ENCODE measurements at places on chromosomes 1 and 21.

DNA sequence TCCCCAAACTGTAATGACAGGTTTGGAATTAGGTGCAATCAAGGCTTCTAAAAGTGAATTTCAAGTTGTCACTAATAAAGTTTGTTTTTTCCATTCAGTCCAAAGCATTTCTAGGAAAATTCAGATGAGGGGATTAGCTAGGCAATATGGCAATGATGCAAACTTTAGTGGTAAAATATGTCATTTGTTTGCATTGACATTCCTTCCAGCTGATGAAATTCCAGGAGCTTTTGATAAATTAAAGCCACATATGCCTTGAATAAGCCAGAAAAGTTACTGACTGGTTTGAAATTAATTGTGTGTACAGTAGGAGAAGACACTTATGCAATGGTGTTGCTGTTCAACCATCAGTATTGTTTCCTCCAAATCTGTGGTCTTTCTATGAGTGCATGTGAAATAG, 57.8 kb downstream of the MROH9 start:
- DNase-seq: no peak

GRCh38 chr1:1908506-1908791, 6.6 kb upstream of the CALML6 start:
- DNase-seq: peak; percentile 41

DNA sequence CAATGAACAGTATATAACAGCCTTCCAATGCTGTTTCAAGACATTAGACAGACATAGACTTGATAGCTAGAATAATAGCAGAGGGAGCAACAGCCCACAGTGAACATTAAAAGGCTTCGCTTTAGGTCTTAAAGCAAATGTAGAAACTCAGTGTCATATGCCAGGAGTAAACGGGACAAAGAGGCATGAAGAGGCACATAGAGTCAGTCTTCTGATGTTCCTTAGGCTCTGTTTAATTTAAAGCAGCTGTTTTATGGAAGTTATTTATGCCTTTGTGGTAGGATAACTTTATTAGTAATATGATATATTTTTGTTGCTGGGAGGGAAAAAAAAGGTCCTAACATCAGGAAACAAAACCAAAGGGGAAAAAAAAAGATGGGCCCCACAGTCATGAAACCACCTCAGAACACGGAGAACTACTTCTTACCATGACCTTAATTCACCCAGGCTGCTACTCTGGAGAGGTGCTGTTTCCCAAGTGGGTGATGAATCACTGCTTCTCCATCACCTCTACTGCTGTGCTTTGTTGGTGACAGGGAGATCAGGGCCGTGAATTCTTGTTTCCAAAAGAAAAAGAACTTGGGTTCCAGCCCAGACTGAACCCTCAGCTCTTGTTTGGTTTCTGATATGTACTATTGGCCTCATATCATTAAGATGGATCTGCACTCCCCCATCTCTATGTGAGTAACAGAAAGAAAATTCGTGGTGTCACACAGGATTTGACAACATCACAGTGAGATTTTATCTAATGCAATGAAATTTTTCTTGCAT, 616.9 kb downstream of the KIF26B start:
- DNase-seq: no peak

GRCh38 chr1:170354690-170355089, 177.3 kb upstream of the GORAB start:
- DNase-seq: no peak

GRCh38 chr1:171265686-171266085, 17.4 kb downstream of the FMO1 start:
- no peak for DNase-seq

GRCh38 chr1:117033772-117034171, 26.4 kb upstream of the TTF2 start:
- DNase-seq: no peak

GRCh38 chr1:42305639-42306038, 29.4 kb downstream of the FOXJ3 start:
- no peak for DNase-seq

- no peak for DNase-seq
These were observed 15.4 kb upstream of the ZBTB21 start for GRCh38 chr21:42025376-42026081.

DNA sequence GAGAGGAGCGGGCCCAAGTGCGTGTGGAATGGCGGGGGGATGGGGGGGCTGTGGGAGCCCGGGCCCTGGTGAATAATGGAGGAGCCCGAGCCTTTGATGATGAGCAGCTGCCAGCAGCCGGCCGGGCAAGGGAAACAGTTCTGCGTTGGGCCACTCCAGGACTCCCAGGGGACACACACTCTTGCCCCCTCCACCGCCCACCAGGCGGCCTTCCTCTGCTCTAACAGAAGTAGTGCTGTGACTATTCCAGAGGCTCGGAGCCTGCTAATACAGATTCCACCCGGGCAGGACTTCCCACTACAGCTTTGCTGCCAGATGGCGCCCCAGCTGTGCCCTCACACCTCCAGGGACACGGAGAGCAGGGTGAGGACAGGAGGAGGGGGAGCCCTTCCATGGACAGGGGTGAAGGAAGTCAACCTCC, 48.2 kb upstream of the LRP8 start:
- no peak for DNase-seq

GRCh38 chr1:50981741-50982140, 11.7 kb downstream of the CDKN2C start:
- DNase-seq: no peak

- no peak for DNase-seq
These were observed 60.2 kb downstream of the MDM4 start for GRCh38 chr1:204576422-204576821.

DNA sequence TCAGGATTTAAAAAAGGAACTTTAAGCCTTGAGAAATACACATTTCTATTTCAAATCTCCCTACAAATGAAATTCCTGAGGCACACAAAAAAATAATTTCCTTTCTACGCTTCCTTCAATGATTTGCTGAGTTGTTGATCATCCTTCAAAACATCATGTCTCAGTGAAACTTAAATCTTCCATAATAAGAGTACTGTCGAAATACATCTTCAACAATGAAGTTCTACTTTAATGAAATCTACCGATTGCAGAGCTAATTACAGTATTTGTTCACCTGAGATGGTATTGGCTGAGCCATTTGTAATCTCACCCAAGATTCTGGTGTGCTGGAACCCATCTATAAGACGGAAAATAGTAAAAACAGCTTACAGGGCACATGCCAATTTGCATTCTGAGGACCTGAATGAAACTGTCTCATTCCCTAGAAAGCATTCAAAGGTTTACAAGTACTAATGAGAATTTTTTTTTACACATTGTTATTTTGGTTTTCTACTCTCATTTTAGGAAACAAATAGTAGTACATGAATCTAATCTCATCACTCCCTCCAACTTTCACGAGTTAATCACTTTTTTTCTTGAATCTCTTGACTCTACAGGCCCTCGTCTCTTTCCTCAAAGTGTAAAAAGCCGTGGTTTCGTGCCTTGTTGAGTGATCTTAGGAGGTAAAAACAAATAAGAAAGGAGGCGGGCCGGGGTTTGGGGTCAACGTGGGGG, 1.1 kb downstream of the CHML start:
- DNase-seq: peak; percentile 47

- no peak for DNase-seq
These were observed 1.9 kb downstream of the CYP4B1 start for GRCh38 chr1:46800742-46801141.

- no peak for DNase-seq
These were observed 422.7 kb downstream of the MATN1 start for GRCh38 chr1:30300669-30301068.

DNA sequence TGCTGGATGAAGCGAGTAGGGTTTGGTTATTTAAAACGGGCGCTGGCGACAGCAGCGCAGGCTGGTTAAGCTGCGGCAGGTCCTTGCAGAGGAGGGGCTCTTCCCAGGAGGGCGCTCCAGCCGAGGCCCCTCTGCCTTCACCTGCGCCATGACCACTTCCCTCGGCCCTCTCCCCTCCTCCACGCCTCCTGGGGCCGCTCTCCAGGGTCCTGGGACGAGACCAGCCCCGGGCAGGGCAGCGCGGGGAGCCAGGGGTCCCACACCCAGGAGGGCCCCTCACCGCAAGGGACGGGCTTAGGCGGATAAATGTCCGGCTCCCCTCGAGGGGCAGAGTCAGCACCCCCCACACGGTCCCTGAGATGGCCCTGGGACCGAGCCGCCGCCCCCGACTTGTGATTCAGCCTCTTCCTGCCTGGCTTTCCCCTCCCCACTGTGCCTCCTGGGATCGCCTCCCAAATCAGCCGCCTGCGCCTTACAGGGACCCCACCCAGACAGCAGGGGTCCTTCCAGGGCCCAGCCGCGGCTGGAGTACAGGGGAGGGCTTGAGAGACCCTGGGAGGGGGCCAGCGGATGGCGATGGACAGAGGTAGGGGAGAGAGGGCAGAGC, 380.7 kb downstream of the MATN1 start:
- no peak for DNase-seq
